ENCODE measurements at places on chromosomes 3 and 15. TPM values are rescaled to one million over a fixed set of nuclear protein-coding genes. Genes with fewer than 3 reads are reported as not detected.

- peak; percentile 9 for DNase-seq
These were observed 6.0 kb downstream of the KLF15 start for GRCh38 chr3:126351086-126351770.

DNA sequence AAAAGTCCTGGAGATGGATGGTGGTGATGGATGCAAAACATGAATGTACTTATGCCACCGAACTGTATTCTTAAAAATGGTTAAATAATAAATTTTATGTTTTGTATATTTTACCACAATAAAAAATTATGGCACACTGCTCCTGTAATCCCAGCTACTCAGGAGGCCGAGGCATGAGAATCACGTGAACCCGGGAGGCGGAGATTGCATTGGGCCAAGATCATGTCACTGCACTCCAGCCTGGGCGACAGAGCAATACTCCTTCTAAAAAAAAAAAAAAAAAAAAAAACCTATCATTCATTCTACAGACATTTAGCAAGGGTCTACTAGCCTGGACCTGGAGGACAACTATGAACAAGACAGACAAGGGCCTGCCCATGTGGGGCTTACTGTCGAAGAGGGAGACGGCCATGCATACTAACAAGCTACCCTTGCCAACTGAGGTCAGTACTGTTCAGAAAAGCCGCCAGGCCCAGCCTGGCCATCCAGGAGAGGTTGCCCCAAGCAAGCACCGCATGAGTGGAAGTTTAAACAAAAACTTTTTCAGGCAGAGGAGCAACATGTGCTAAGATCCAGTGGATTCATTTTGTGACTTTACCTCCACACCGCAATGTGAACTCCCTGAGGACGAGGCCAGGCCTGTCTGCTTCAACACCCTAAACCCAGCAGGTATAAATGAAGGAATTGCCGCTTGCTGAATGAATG is 2.8 kb upstream of the NEK4 start:
- no peak for DNase-seq

DNA sequence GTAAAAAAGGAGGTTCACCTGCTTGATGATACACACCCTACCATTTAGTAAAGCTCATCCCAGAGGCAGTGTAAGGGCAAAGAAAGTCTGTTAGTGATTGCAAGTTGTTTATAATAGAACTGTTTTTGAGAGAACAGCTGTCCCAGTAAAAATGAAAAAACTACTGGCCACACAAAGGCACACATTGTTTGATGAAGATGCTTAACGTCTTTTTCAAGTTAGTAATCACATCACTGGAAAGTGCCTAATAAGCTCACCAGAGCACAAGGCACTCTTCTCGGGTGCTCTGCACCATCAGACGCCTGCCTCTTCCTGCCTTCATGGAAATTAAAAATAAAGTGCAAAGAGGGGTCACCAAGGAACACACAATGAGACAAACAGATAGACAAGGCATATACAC is 186.9 kb downstream of the PDZRN3 start:
- no peak for DNase-seq

The ERC2 gene
- total RNA-seq = not detected

- DNase-seq = no peak
These were observed 368.2 kb downstream of the GBE1 start for GRCh38 chr3:81393251-81393650.

- peak; percentile 59 for DNase-seq
These were observed at the start of gene LRRK1 for GRCh38 chr15:100918690-100919480. Gene LRRK1, plus strand, starts transcription at chr15:100919357. Its CDS starts 5,276 bp downstream, at chr15:100924633.

- DNase-seq = no peak
These were observed 87.2 kb downstream of the TGFBR2 start for GRCh38 chr3:30693470-30694120.

DNA sequence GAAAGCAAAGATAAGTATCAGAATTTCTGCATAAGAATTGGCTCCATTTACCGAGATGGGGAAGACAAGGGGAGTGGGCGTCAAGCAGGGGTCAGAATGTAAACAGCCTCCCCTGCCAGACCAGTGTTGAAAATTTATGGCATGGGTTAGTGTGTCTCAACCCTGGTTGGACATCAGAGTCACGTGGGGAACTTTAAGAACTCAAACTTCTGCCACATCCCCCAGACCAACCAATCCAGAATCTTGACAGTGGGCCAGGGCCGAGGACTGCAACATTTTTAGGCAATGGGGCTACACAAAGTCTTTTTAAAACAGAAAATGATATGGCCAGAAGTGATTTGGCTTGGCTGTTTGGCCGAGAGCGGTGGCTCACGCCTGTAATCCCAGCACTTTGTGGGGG is 14.3 kb upstream of the MASP1 start:
- DNase-seq = no peak

The TRIM71 gene
- total RNA-seq = not detected

The BOC gene
- 0.33 TPM for total RNA-seq

Measured in activated B cell treated with CpG ODN at 0.5 μM for 24 hours (primary cell).